Mesothelial cell of epicardium (in vitro differentiated cells): ENCODE measurements at places on chromosomes 16 and 17. TPM values are rescaled to one million over a fixed set of nuclear protein-coding genes. Genes with fewer than 3 reads are reported as not detected.

- DNase-seq, result no peak
These were observed 97.9 kb upstream of the ZNF469 start for GRCh38 chr16:88284626-88285513.

- peak; percentile 59 for DNase-seq
These were observed 2.0 kb downstream of the HOXB8 start for GRCh38 chr17:48612854-48613691.

DNA sequence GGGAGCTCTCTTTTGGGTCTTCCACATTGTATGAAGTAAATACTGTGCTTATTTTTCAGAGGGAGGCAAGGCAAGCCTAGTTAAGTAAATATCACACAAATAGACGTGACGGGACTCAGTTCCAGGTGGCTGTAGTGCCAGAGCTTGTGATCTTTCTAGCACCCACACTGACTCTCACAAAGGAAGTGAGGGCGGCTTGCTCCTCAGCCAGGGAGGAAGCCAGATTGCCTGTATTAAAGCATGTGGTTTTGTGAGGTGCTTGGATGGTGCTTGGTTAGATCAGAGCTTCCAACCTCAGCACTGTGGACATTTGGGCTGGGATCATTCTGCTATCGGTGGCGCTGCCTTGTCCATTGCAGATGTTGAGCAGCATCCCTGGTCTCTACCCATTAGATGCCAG is 80.1 kb downstream of the VAT1L start:
- no peak for DNase-seq

DNA sequence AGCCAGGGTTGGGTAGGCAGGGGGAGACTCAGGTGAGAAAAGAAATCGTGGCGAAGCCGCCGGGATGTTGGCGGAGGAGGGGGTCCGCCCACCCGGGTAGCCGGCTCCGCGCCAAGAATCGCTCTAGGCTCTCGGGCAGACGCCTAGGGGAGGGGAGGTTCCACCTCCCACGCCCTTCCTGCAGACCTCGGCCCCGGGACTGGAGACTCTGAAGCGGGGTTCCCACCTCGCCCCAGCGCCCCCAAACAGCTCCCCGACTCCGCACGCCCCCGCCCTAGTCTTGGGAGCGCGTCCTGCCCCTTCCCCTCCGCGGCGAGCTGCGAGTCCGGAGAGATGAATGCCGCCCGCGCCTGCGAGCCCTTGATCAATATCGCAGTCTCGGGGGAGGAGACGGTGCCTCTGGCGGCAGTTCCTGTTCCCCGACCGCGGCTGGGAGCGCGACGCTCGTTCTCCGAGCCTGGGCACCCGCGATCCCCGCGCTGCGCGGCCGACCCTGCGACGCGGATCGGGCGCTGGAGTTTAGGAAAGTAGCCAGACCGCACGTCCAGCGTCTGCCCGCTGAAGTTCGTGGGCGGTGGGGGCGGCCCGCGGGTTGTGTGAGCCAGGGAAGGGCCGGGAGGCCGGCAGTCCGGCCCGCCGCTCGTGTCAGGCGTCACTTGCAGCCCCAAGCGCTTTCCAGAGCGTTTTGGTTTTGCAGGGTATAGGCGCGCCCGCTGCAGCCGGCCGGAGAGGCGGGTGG is 790 bp downstream of the CRHR1 start:
- DNase-seq, result peak; percentile 58

GRCh38 chr17:61000911-61001310 is 323.3 kb downstream of the BCAS3 start:
- DNase-seq, result no peak

DNA sequence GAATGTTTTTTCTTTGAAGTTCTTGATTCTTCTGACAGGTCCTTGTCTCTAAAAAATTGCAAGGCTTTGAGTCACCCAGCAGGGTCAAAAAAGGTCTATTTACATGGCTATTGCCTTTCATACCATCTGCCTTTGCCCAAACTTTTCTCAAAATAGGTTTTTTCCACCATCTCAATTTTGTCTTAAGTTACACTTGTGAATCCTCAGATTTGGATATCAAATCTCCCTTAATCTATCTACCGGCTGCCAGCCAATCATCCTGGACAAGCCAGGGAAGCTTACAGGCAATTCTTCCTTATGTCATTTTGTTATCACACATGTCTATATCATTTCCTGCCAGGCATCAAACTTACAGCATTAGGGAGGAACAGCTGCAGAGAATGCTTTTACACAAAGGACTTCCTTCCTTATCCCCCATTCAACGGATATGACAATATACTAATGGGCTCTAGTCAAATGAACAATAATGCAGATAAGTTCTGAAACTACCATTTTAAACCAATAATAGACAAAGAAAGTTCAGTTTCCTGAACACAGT is 104.1 kb upstream of the CORO6 start:
- DNase-seq, result no peak

GRCh38 chr17:38510421-38511149 is 82.3 kb downstream of the ARHGAP23 start:
- DNase-seq, result peak; percentile 63

- no peak for DNase-seq
These were observed 86.8 kb downstream of the ZDHHC7 start for GRCh38 chr16:84924331-84925091.

DNA sequence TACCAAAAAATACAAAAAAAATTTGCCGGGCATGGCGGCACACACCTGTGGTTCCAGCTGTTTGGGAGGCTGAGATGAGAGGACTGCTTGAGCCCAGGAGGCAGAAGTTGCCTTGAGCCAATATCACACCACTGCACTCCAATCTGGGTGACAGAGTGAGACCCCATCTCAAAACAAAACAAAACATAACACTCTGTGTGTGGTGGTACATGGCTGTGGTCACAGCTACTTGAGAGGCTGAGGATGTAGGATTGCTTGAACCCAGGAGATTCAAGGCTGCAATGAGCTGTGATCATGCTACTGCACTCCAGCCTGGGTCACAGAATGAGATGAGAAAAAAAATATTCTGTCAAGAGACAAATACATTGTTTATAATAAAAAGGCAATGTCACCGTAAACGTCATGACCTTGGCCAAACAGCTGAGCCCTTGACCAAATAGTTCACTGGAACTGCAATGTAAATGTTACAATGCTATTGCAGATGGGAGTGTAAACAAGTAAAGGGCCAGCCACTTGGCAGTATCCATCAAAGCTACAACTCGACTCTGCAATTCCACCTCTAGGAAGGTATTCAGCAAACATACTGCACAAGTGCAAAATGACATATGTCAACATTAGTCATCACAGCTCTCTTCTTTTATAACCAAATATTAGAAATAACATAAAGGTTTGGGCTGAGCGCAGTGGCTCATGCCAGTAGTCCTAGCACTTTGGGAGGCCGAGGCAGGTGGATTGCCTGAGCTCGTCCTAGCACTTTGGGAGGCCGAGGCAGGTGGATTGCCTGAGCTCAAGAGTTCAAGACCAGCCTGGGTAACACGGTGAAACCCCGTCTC is 16.9 kb downstream of the EARS2 start:
- no peak for DNase-seq

Gene ATP6V0D1
- 50.9 to 53.7 TPM (median 53.2 TPM) in 3 replicates for total RNA-seq

Gene KRTAP2-3
- 0.45 to 0.91 TPM (median 0.69 TPM) in 3 replicates for total RNA-seq

Gene SMURF2
- total RNA-seq, result 39.9 to 41.2 TPM (median 40.1 TPM) in 3 replicates
